ENCODE measurements at places on chromosomes 2 and 18. TPM values are rescaled to one million over a fixed set of nuclear protein-coding genes. Genes with fewer than 3 reads are reported as not detected.

- peaks cover 15% of the 10 kb centered on the region for H3K27me3 ChIP-seq
- H3K4me3 ChIP-seq, result no peak overlapping the region
- no peak for DNase-seq
- no peak overlapping the region for H3K27ac ChIP-seq
Observed at GRCh38 chr2:237472187-237472712, 14.8 kb upstream of the MLPH start.

- DNase-seq, result no peak
- no peaks in the 10 kb centered on the region for H3K4me1 ChIP-seq
- H3K4me3 ChIP-seq, result no peak overlapping the region
- H3K27me3 ChIP-seq, result no peaks in the 10 kb centered on the region
- H3K36me3 ChIP-seq, result no peaks in the 10 kb centered on the region
Observed at GRCh38 chr2:149816756-149817551, 229.4 kb upstream of the MMADHC start.

GRCh38 chr2:101753720-101754490 is 56.4 kb downstream of the MAP4K4 start:
- no peaks in the 10 kb centered on the region for H3K27me3 ChIP-seq
- H3K27ac ChIP-seq, result peak overlapping the region; percentile 12
- H3K36me3 ChIP-seq, result peaks cover 6% of the 10 kb centered on the region
- no peak for DNase-seq
- peaks cover 70% of the 10 kb centered on the region for H3K4me1 ChIP-seq

Gene SYT4
- total RNA-seq, result not detected

Gene GYPC
- total RNA-seq, result 179 TPM

Gene PMAIP1
- total RNA-seq, result 83.4 TPM

DNA sequence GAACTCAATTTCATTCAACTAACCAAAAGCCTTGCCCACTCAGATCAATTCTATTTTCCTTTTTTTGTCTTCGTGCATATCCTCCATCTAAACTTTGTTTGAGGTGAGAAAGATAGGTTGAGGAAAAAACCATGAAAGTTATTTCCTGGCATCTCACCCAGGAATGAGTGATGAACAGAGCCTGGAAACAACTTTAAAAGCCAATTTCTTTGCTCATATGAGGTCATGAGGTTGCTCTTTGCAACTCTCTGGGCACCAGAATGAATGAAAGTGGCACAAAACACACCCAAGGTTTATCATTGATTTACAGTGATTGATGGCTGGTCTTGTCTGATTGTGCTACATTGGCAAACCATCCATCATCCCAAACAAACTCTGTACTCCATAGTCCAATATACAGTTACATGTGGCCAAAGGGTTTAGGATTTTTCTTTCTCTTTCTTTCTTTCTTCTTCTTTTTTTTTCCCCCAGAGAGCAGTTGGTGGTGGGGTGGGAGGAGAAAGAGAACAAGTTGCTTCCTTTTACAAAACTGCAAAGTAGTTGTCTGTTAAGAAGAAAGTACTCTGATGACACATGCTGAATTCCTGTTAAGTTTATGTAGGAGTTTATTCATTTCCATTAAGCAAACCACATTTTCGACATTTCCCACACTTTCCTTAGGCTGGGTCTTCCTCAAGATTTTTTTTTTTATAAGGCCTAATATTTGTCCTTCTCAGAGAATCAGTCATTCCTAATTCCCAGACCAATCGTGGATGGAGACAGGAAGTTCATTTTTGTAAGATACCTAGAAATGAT is 575.9 kb upstream of the ZEB2 start:
- H3K4me3 ChIP-seq, result no peak overlapping the region
- H3K36me3 ChIP-seq, result no peaks in the 10 kb centered on the region
- no peak for DNase-seq
- no peaks in the 10 kb centered on the region for H3K27me3 ChIP-seq
- no peak overlapping the region for H3K27ac ChIP-seq

DNA sequence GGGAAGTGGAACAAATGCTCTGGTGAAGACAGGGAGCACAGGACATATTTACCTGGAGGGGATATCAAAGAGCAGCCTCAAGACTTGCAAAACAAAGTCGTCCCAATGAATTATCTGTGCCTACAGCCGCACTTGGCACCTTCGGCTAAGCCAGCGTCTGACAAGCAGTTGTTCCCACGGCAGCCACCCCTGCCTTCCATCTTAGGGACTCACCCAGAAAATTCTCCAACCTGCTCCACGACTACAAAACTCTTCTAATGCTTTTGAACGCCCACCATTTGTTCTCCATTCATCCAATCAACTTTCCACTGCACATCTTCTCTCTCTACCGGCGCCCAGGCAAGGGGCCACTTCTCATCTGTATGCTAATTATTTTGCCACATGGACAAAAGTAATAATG is 7.0 kb downstream of the MYT1L start:
- H3K36me3 ChIP-seq, result no peaks in the 10 kb centered on the region
- no peak overlapping the region for H3K4me3 ChIP-seq
- DNase-seq, result no peak
- H3K27ac ChIP-seq, result no peak overlapping the region
- no peaks in the 10 kb centered on the region for H3K4me1 ChIP-seq

- DNase-seq, result no peak
- H3K4me1 ChIP-seq, result no peaks in the 10 kb centered on the region
Observed at GRCh38 chr2:235513984-235514626, 20.3 kb downstream of the AGAP1 start.

Gene SLC5A7
- total RNA-seq, result not detected

DNA sequence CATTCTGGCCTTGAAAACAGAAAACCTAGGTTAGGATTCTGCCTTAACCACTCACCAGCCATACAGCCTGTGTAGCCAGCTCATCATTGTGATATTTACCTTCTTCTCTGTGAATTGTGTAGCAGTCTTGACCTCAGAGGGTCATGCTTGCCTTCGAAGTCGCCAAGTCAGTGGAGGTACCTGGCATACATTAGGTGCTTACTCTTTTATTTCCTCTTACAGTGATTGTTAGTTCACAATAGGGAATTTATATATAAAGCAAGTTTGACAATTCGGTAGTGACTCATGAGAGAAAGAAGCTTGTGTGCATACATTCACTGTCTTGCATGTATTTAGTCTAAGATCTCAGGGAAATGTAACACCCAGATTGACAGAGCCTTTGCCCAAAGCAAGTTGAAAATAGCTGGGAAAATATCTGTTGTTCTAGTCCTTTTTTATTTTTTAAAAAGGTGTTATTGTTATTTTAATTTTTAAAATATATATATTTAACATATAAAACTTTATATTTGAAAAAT is 290.6 kb downstream of the PTGR3 start:
- no peak overlapping the region for H3K4me3 ChIP-seq
- peaks cover 5% of the 10 kb centered on the region for H3K4me1 ChIP-seq
- no peak overlapping the region for H3K27ac ChIP-seq
- H3K36me3 ChIP-seq, result no peaks in the 10 kb centered on the region
- no peak for DNase-seq
- H3K27me3 ChIP-seq, result no peaks in the 10 kb centered on the region

DNA sequence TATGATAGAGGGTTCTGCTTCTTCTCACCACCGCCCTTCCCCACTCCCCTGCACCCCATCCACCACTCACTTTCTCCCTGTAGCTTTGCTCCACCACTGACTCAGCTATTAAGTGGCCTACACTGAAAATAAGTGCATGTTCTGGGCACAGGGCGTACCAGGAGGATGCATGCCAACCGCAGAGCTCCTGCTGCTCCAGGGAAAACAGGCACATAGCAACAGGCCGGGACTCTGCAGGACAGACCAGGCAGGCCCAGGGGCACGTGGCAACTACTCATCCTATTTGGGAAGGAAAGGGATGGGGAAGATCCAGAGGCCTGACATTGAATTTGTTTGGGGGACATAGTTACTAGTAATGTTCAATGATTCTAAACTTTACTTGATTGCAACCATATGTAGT is 28.4 kb downstream of the ARL4C start:
- H3K36me3 ChIP-seq, result peaks cover 1% of the 10 kb centered on the region
- no peak overlapping the region for H3K4me3 ChIP-seq
- H3K27me3 ChIP-seq, result no peaks in the 10 kb centered on the region
- no peak for DNase-seq
- peaks cover 42% of the 10 kb centered on the region for H3K4me1 ChIP-seq
- no peak overlapping the region for H3K27ac ChIP-seq

Gene RAD51AP2
- not detected for total RNA-seq

DNA sequence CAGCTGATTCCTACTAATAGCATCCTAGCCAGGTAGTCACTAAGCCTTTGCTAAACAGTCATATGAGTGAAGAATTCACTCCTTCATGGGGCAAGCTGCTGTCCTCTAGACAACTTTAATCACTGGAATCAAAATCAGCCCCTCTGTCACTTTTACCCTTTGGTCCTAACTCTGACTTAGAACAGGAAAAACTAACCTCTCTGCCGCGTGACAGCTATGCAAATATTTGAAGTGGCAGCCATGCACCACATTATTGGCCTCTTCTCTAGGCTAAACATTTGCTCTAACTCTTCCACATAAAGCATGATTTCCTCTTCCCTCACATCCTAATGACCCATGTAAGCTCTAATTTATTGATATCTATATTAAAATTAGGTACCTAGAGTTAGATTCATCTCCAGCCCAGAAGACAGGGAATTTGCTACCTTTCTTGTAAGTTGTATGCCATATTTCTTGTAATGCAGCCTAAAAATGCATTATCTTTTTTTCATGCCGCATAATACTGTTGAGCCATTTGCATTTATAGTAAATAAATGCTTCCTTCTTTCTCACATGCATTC is 12.8 kb upstream of the ONECUT2 start:
- peaks cover 77% of the 10 kb centered on the region for H3K27me3 ChIP-seq
- H3K4me1 ChIP-seq, result peaks cover 5% of the 10 kb centered on the region
- H3K4me3 ChIP-seq, result no peak overlapping the region
- H3K27ac ChIP-seq, result no peak overlapping the region

Gene SCN1A
- total RNA-seq, result not detected

Gene LIMS4
- total RNA-seq, result 0.82 TPM

DNA sequence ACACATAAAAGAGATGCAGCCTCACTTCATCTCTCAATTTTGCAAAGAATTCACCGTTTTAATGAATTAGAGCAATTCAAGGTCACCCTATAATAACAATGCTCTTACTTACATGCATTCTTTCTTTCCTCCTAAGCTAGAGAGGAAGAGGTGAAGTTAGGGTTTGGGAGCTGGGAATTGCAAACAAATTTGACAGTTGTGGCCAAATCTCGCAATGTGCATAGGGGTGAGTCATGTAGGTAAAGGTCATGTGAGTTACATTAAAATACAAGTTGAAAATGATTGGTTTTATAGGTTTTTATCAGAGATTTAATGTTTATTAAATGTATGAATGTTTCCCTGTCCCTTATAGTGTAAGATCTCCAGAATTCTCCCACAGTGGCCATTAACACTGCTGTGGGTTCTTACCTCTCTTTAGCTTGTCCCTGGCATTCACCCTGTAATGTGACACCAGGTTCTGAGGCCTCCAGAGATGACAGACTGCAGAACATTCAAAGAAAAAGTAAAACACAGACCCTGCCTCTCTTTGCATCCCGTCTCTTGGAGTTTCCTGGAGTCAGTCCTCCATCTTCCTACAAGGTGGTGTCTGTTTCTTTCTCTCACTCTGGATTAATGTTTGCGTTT is 53.7 kb upstream of the LGALSL start:
- peaks cover 2% of the 10 kb centered on the region for H3K4me1 ChIP-seq
- no peaks in the 10 kb centered on the region for H3K36me3 ChIP-seq
- no peak overlapping the region for H3K4me3 ChIP-seq
- no peak overlapping the region for H3K27ac ChIP-seq

DNA sequence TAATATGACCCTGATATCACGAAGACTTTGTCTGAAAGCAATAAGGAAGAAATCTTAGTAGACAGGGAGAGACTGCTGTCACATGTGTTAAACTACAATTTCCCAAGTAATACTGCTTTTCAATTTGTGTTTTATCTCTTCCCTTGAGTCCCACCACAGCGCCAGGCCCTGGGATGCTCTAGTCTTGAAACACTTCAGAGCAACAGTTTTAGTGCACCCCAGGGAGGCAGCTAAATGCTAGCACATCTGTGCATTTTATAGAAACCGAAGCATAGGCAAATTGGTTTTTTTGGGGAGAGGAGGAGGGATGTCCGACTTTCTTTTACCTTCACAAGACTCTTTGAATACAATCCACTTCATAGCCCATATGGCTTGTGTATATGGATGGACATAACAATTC is 550.0 kb upstream of the SYT4 start:
- H3K36me3 ChIP-seq, result no peaks in the 10 kb centered on the region
- no peaks in the 10 kb centered on the region for H3K27me3 ChIP-seq
- DNase-seq, result no peak
- no peak overlapping the region for H3K27ac ChIP-seq
- H3K4me3 ChIP-seq, result no peak overlapping the region

DNA sequence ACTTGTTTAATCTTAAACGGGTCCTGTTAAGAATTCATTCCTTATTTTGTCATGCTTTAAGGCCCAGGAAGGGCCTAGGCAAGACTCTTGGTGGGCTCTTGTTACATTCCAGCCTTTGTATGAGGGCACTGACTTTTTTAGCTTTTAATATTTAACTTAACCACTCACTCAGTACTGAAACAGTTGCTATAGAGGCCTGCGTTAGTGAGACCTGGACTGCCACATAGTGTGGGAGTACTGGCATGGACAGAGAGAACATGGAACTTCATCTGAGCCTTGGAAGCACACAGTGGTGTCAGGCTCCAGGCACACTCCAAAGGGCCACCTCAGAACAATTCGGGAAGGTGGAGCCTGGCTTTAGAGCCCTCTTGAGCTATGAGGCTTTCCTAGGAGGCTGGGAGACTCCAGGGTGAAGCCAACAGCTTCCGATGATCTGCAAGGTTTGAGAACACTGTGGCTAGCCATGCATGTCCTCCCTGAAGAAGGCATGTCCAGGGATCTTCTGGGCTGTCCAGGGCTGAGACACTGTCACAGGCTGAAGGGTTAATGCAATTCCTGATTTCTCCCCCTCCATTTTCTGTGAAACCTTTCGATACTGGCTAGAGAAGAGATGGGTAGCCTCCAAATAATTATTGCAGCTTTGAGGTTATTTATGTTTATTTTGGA is 155.4 kb upstream of the ACAA2 start:
- H3K36me3 ChIP-seq, result no peaks in the 10 kb centered on the region
- H3K4me1 ChIP-seq, result no peaks in the 10 kb centered on the region
- no peak overlapping the region for H3K27ac ChIP-seq
- DNase-seq, result no peak
- no peak overlapping the region for H3K4me3 ChIP-seq

- DNase-seq, result no peak
- H3K27ac ChIP-seq, result peak overlapping the region; percentile 19
- no peak overlapping the region for H3K4me3 ChIP-seq
- peaks cover 13% of the 10 kb centered on the region for H3K4me1 ChIP-seq
Observed at GRCh38 chr2:46229134-46230063, 67.8 kb upstream of the EPAS1 start.

- no peak for DNase-seq
- no peaks in the 10 kb centered on the region for H3K36me3 ChIP-seq
- no peaks in the 10 kb centered on the region for H3K4me1 ChIP-seq
- H3K27ac ChIP-seq, result no peak overlapping the region
Observed at GRCh38 chr2:2238726-2239269, 92.3 kb downstream of the MYT1L start.
